ENCODE measurements at places on chromosomes 2 and 18. TPM values are rescaled to one million over a fixed set of nuclear protein-coding genes. Genes with fewer than 3 reads are reported as not detected.

- peaks cover 36% of the 10 kb centered on the region for H3K4me1 ChIP-seq
- no peak overlapping the region for H3K4me3 ChIP-seq
- H3K27ac ChIP-seq: peak overlapping the region; percentile 6
Measured at GRCh38 chr2:121485039-121485438, 45.6 kb upstream of the RNU4ATAC start.

- H3K4me3 ChIP-seq: no peak overlapping the region
- no peak for DNase-seq
- no peak overlapping the region for H3K27ac ChIP-seq
- H3K4me1 ChIP-seq: peaks cover 13% of the 10 kb centered on the region
Measured at GRCh38 chr2:62797107-62797506, 91.6 kb downstream of the EHBP1 start.

DNA sequence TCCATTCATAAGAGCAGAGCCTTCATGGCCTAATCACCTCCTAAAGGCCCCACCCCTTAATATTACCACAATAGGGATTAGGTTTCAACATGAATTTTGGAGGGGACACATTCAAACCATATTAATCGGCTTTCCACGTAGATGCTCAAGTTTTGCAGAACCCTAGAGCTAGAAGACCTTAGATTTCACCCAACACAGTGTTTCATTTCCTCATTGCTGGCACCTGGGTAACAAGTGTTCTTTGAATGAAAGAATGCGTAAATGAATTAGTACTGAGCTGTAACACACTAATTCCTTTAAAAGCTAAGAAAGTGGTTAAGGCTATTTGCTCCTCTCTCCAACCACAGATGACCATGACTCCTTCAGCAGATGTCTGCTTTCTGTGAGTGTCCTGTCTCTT lies 252.5 kb downstream of the SMAD2 start:
- no peaks in the 10 kb centered on the region for H3K4me1 ChIP-seq
- H3K27ac ChIP-seq: no peak overlapping the region
- peaks cover 5% of the 10 kb centered on the region for H3K27me3 ChIP-seq
- no peaks in the 10 kb centered on the region for H3K36me3 ChIP-seq
- no peak overlapping the region for H3K4me3 ChIP-seq

DNA sequence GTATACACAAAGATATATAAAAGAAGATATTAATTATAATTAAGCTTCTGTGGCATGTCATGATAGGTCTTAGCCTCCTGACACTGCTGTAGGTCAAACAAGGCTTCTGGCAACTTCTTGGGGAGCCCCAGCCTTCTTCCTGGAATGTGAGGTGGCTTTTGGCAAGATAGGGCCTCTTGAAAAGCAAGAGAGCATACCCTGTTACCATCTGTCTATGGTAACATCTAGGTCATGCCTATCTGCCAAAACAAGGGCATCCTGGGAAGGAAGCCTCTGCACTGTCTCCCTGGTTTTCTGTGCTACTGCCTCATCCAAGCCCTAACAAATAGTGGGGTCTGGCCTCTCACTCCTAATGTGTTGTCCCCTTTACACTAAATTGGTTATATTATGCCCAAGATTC lies 70.9 kb downstream of the CCDC148 start:
- H3K27me3 ChIP-seq: no peaks in the 10 kb centered on the region
- H3K36me3 ChIP-seq: no peaks in the 10 kb centered on the region
- no peak for DNase-seq
- no peak overlapping the region for H3K27ac ChIP-seq
- H3K4me3 ChIP-seq: no peak overlapping the region

GRCh38 chr2:33670392-33670937 lies 71.4 kb upstream of the FAM98A start:
- H3K4me1 ChIP-seq: peaks cover 2% of the 10 kb centered on the region
- H3K4me3 ChIP-seq: no peak overlapping the region
- H3K36me3 ChIP-seq: no peaks in the 10 kb centered on the region
- DNase-seq: no peak
- no peak overlapping the region for H3K27ac ChIP-seq

GRCh38 chr2:69615078-69615625 lies 28.4 kb downstream of the AAK1 start:
- no peak for DNase-seq
- no peaks in the 10 kb centered on the region for H3K27me3 ChIP-seq
- H3K4me3 ChIP-seq: no peak overlapping the region
- peaks cover 15% of the 10 kb centered on the region for H3K4me1 ChIP-seq

DNA sequence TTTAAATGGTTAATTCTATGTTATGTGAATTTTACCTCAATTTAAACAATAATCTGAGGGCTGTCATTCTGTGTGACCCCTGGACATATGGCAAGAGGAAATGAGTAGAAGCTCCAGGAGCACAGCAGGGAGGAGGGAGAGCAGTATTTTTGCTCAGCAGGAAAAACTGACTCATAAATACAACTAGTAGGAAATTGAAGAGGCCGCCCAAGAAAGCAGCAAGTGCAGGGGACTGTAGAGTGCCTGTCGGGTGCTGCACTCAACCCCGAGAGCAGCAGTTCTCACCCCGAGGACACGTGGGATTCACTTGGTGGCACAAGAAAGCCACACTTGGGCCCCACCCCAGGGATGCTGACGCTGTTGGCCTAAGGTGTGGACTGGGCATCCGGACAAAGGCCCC lies 60.8 kb downstream of the NPAS2 start:
- no peaks in the 10 kb centered on the region for H3K27me3 ChIP-seq
- peak overlapping the region; percentile 42 for H3K27ac ChIP-seq
- no peaks in the 10 kb centered on the region for H3K36me3 ChIP-seq
- H3K4me1 ChIP-seq: peaks cover 57% of the 10 kb centered on the region

- peaks cover 41% of the 10 kb centered on the region for H3K4me1 ChIP-seq
- no peak for DNase-seq
- no peak overlapping the region for H3K27ac ChIP-seq
Measured at GRCh38 chr2:98468621-98469236, 24.1 kb downstream of the INPP4A start.

DNA sequence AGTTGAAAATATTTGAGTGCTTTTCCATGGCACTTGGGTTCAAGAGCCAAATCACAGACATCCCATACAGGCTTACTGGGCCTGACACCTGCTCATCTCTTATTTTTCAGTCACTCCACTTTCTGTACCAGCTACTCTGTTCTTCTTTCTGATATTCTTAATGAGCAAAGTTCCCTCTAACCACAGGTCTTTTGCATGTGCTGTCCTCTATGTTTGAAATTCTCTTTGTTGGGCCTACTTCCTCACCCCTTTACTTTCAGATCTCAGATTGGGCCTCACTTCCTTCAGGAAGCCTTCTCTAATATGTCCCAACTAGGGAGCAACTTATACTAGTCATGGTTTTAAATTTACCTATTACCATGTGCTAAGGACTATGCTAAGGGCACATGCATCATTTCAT lies 81.8 kb upstream of the RBMS1 start:
- no peak overlapping the region for H3K27ac ChIP-seq
- H3K27me3 ChIP-seq: no peaks in the 10 kb centered on the region
- no peak overlapping the region for H3K4me3 ChIP-seq
- H3K4me1 ChIP-seq: peaks cover 1% of the 10 kb centered on the region
- DNase-seq: no peak

DNA sequence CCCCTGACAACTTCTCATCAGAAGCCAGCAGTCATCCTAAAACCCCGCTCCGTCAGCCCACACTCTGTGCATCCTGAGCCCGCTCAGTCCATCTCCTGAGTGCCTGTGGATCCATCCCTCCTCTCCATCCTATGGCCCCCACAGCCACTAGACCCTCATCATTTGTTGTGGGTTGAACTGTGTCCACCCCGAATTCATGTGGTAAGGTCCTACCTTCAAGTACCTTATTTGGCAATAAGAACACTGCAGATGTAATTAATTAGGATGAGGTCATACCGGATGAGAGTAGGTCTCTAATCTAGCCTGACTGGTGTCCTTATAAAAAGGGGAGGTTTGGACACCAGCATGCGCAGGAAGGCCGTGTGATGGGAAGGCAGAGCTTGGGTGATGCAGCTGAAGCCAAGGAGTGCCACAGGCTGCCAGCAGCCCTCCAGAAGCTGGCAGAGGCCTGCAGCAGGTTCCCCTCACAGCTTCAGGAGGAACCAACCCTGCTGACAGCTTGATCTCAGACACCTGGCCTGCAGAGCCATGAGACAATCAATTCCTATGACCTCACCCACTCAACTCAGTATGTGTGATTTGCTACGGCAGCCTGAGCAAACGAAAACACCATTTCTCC lies 192.4 kb downstream of the ZBTB7C start:
- no peak overlapping the region for H3K27ac ChIP-seq
- no peak for DNase-seq
- H3K4me3 ChIP-seq: no peak overlapping the region

- H3K36me3 ChIP-seq: peaks cover 2% of the 10 kb centered on the region
- H3K27ac ChIP-seq: no peak overlapping the region
- no peak for DNase-seq
- no peaks in the 10 kb centered on the region for H3K4me1 ChIP-seq
- H3K4me3 ChIP-seq: no peak overlapping the region
Measured at GRCh38 chr18:48218285-48219022, 190.7 kb downstream of the ZBTB7C start.

GRCh38 chr2:240638512-240639160 lies 13.4 kb downstream of the GPR35 start:
- H3K36me3 ChIP-seq: no peaks in the 10 kb centered on the region
- H3K27ac ChIP-seq: no peak overlapping the region
- peaks cover 16% of the 10 kb centered on the region for H3K27me3 ChIP-seq
- H3K4me3 ChIP-seq: no peak overlapping the region
- no peaks in the 10 kb centered on the region for H3K4me1 ChIP-seq

DNA sequence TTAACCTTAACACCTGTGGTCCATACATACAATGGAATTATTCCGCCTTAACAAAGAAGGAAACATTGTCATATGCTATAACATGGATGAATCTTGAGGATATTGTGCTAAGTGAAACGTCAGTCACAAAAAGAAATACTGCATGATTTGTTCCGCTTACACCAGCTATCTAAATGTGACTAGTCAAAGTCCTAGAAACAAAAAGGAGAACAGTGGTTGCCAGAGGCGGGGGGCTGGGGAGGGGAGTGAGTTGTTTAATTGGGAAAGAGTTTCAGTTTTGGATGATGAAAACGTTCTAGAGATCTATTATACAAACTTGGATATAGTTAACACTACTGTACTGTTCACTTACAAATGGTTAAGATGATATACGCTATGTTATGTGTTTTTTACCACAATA lies 72.0 kb downstream of the SPRED2 start:
- DNase-seq: no peak
- peak overlapping the region; percentile 45 for H3K27ac ChIP-seq
- H3K36me3 ChIP-seq: no peaks in the 10 kb centered on the region

DNA sequence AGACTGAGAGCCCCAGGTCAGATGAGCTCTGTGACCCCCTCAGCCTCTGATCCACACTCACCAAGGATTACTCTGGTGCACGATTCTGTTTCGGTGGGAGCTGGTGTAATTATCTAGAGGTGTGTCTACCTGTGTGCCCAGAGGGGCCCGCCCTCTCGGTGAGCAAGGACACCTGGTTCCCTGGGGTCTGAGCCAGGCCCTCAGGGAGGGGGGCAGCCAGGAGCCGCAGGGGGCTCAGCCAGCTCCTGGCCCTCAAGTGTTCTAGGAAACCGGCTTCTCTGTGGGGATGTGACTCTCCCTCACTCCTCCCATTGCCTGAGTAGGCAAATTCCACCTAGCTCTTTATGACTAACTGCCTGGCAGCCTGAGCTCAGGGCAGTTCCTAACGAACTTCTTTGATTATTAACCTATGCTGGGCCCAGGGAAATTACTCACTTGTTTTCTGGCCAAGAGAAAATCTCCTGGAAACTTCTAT lies 17.4 kb downstream of the AGAP1 start:
- H3K27me3 ChIP-seq: no peaks in the 10 kb centered on the region
- peak overlapping the region; percentile 29 for H3K27ac ChIP-seq
- H3K4me1 ChIP-seq: peaks cover 22% of the 10 kb centered on the region

DNA sequence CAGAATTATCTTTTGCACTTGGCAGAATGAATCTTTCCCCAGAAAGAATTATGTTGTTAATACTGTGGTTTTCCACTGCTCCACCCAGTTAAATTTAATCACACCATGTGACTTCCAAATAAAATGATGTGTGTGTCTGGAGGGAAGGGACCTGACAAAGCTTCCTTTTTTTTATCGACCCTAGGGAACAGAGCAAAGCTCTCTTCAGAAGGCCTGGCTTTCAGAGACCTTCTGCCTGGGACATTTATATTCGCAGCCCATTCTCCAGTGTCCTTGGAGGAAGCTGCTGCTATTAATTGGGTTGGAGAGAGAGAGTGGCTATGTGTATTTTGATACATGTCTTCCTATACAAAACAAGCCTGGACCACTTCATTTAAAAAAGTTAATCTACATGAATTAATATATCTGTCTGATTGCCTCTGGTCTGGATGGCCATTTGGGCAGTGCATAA lies 233.7 kb downstream of the PRKCE start:
- no peak for DNase-seq
- peaks cover 25% of the 10 kb centered on the region for H3K4me1 ChIP-seq
- peak overlapping the region; percentile 12 for H3K27ac ChIP-seq
- no peak overlapping the region for H3K4me3 ChIP-seq

DNA sequence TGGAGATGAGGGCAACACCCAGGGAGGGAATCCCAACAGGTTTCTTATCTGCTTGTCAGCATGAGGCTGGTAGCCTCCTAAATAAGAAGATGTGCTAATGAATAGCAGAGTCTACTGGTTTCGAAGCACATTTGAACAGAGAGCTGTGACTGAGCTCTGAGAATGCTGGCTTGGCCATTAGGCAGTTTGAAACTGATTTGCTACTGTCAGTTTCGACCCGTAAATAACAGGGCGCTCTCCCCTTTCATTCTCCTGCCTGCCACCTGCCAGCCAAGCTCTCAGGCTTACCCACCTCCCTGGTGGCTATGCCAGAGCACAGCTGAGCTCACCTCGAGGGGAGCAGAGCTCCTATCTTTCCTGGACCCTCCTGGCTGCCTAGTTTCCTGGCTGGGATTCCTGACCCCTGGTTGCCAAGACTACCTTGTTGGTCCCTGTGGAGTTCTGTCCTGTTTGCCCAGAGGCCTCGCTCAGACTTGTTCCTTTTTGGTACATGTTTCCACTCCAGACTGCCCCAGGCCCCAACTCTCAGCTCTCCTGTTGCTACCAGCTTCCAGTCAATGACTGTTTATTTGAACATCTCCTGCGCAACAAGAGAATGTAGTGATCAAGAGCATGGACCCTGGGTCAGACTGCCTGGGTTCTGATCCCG lies 102.3 kb upstream of the ALPP start:
- no peak overlapping the region for H3K27ac ChIP-seq
- peaks cover 18% of the 10 kb centered on the region for H3K36me3 ChIP-seq
- no peaks in the 10 kb centered on the region for H3K27me3 ChIP-seq
- no peak overlapping the region for H3K4me3 ChIP-seq
- H3K4me1 ChIP-seq: no peaks in the 10 kb centered on the region

GRCh38 chr2:8367833-8368232 lies 314.0 kb upstream of the ID2 start:
- H3K4me1 ChIP-seq: no peaks in the 10 kb centered on the region
- no peak for DNase-seq
- H3K36me3 ChIP-seq: peaks cover 3% of the 10 kb centered on the region
- no peak overlapping the region for H3K27ac ChIP-seq
- peaks cover 8% of the 10 kb centered on the region for H3K27me3 ChIP-seq
- no peak overlapping the region for H3K4me3 ChIP-seq

GRCh38 chr2:133790711-133791110 lies 222.4 kb upstream of the NCKAP5 start:
- H3K27me3 ChIP-seq: no peaks in the 10 kb centered on the region
- H3K27ac ChIP-seq: peak overlapping the region; percentile 86
- peaks cover 21% of the 10 kb centered on the region for H3K4me1 ChIP-seq
- peaks cover 1% of the 10 kb centered on the region for H3K36me3 ChIP-seq
- DNase-seq: no peak
- no peak overlapping the region for H3K4me3 ChIP-seq

The SCN1A gene
- not detected for total RNA-seq

The CTDSP1 gene
- 97.8 TPM for total RNA-seq

The DOK6 gene
- 15.1 TPM for total RNA-seq

The CFAP210 gene
- not detected for total RNA-seq

The ANKRD23 gene
- total RNA-seq: 4.4 TPM

The TTC39C gene
- total RNA-seq: 11.2 TPM

The POLR1A gene
- 48.6 TPM for total RNA-seq

The TMEM17 gene
- 3.8 TPM for total RNA-seq
